ENCODE measurements at places on chromosomes 13 and 19. TPM values are rescaled to one million over a fixed set of nuclear protein-coding genes. Genes with fewer than 3 reads are reported as not detected.
A peak's percentile ranks its signal among the peaks of the same experiment; 100 is the strongest.

Gene TMEM150B
- not detected for total RNA-seq

Gene PCDH17
- not detected for total RNA-seq

Gene ODAD3
- total RNA-seq: 0.16 TPM

DNA sequence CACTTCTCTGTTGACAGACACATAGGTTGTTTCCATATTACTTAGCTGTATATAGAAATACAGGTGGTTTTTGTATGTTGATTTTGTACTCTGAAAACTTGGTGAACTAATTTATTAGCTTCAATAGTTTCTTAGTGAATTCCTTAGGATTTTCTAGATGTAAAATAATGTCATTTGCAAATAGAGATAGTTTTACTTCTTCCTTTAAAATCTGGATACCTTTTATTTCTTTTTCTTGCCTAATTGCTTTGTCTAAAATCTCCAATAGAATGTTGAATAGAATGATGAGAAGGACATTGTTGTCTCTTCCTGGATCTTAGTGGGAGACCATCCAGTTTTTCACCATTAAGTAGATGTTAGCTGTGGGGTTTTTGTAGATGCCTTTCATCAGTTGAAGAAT is 18.7 kb downstream of the RB1 start:
- no peak for DNase-seq
- H3K36me3 ChIP-seq: peaks cover 32% of the 10 kb centered on the region
- no peak overlapping the region for H3K27ac ChIP-seq
- H3K4me3 ChIP-seq: peak overlapping the region; percentile 74
- peaks cover 5% of the 10 kb centered on the region for H3K27me3 ChIP-seq

DNA sequence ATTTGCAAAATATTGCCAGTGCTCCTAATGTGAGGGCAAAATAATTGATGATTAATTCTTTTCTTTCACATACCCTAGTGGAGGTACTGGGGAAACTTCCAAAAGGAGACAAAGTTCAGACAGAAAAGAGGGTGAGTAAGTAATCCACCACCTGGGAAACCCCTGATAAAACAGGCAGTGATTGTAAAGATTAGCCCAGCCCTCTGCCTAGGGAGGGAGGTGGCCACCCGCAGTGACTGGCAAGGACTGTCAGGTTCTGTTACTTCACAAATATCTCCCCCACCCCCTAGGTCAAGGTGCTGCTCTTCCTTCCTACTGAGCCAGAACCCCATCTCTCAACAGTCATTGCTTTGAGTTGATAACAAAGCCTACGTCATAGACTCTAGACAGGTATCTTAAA is 239.7 kb downstream of the DNAJC15 start:
- no peak overlapping the region for H3K4me3 ChIP-seq
- no peaks in the 10 kb centered on the region for H3K4me1 ChIP-seq
- no peaks in the 10 kb centered on the region for H3K27me3 ChIP-seq
- DNase-seq: no peak
- no peaks in the 10 kb centered on the region for H3K36me3 ChIP-seq

GRCh38 chr19:40511487-40511886 is 44.7 kb downstream of the SPTBN4 start:
- no peak overlapping the region for H3K4me3 ChIP-seq
- no peak overlapping the region for H3K27ac ChIP-seq
- H3K4me1 ChIP-seq: peaks cover 5% of the 10 kb centered on the region

- H3K27ac ChIP-seq: no peak overlapping the region
- peaks cover 25% of the 10 kb centered on the region for H3K4me1 ChIP-seq
- H3K27me3 ChIP-seq: no peaks in the 10 kb centered on the region
Observed at GRCh38 chr13:95382916-95383315, 81.7 kb upstream of the ABCC4 start.

DNA sequence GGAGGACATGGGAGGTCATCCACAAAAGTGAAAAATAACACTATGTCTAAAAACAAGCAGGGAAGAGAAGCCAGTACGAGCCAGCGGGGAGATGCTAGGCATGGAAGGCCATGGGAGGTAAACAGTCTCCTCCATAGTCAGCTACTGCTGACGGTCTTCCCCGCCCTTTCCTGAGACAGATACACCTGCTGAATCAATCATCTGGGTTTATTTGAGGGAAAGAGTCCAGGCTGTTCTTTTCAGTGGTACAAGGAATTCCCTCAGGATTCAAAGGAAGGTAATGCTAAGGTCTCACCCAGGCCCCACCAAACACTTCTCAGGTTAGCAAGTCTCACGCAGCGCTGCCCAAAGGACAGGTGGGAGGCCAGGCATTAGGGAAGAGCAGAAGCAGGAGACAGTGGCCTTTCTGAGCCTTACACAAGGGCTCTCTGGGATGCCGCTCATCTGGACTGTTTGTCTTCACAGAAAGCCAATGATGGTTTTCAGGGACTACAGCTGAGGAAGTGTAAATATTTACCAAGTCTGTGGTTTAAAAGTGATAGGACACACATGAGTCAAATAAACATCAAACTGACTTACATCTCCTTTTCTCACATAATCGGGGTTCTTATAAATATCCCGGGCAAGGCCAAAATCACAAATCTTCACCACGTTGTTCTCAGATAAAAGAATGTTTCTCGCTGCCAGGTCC is 173.9 kb downstream of the FLT1 start:
- no peak for DNase-seq
- no peak overlapping the region for H3K4me3 ChIP-seq
- H3K27me3 ChIP-seq: no peaks in the 10 kb centered on the region
- H3K4me1 ChIP-seq: peaks cover 5% of the 10 kb centered on the region
- no peak overlapping the region for H3K27ac ChIP-seq
- no peaks in the 10 kb centered on the region for H3K36me3 ChIP-seq

- peak; percentile 35 for DNase-seq
- H3K36me3 ChIP-seq: no peaks in the 10 kb centered on the region
- no peaks in the 10 kb centered on the region for H3K27me3 ChIP-seq
- H3K27ac ChIP-seq: no peak overlapping the region
- H3K4me3 ChIP-seq: peak overlapping the region; percentile 77
- H3K4me1 ChIP-seq: peaks cover 49% of the 10 kb centered on the region
Observed at GRCh38 chr19:42281146-42281826, 12.2 kb downstream of the CIC start.

GRCh38 chr13:114037674-114038073 is 63.8 kb upstream of the C13orf46 start:
- H3K4me3 ChIP-seq: no peak overlapping the region
- no peaks in the 10 kb centered on the region for H3K27me3 ChIP-seq
- DNase-seq: no peak
- peaks cover 2% of the 10 kb centered on the region for H3K36me3 ChIP-seq
- peak overlapping the region; percentile 13 for H3K27ac ChIP-seq
- peaks cover 6% of the 10 kb centered on the region for H3K4me1 ChIP-seq

DNA sequence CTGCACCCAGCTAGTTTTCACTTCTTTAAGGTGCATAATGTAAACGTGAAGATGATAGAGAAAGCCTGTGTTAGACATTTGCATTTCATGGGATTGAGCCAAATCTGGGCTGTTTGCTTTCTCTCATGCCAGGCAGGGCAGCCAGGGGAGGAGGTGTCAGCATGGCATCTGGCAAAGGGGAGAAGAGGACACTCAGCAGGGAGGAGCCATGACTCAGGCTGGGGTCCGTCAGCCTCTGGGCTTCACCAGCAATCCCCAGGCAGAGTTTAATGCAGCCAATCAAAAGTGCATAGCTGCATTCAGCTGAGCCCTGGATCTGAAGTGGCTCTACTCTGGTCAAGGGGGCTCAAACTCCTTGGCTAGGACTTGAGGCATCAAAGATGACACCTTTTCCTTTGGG is 23.5 kb downstream of the EBPL start:
- no peaks in the 10 kb centered on the region for H3K4me1 ChIP-seq
- H3K36me3 ChIP-seq: peaks cover 1% of the 10 kb centered on the region
- DNase-seq: no peak
- H3K4me3 ChIP-seq: no peak overlapping the region

- H3K4me3 ChIP-seq: no peak overlapping the region
- DNase-seq: no peak
- no peaks in the 10 kb centered on the region for H3K36me3 ChIP-seq
- peaks cover 5% of the 10 kb centered on the region for H3K27me3 ChIP-seq
- no peak overlapping the region for H3K27ac ChIP-seq
- H3K4me1 ChIP-seq: no peaks in the 10 kb centered on the region
Observed at GRCh38 chr13:102040812-102041211, 361.0 kb downstream of the FGF14 start.

DNA sequence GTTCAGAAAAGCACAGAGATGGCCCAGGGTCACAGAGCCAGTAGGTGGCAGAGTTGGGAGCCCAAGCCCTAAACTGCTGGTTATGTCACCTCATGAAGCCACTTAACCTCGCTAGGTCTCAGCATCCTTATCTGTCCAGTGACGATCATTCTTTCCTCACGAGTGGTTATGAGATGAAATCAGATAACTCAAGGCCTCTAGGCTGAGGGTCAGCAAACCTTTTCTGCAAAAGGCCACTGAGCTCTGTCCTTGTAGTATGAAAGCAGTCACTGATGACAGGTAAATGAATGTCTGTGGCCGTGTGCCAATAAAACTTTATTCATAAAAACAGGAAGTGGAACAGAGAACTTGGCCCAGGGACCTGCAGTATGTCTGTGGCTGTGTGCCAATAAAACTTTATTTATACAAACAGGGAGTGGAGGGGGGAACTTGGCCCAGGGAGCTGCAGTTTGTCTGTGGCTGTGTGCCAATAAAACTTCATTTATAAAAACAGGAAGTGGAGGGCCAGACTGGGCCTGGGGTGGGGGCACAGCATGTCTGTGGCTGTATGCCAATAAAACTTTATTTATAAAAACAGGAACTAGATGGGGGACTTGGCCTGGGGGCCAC is 71.2 kb downstream of the GNG7 start:
- peaks cover 41% of the 10 kb centered on the region for H3K4me1 ChIP-seq
- no peak overlapping the region for H3K4me3 ChIP-seq
- H3K27ac ChIP-seq: no peak overlapping the region
- no peak for DNase-seq
- no peaks in the 10 kb centered on the region for H3K27me3 ChIP-seq
- peaks cover 9% of the 10 kb centered on the region for H3K36me3 ChIP-seq
